ENCODE measurements at places on chromosomes 1 and 21.

DNA sequence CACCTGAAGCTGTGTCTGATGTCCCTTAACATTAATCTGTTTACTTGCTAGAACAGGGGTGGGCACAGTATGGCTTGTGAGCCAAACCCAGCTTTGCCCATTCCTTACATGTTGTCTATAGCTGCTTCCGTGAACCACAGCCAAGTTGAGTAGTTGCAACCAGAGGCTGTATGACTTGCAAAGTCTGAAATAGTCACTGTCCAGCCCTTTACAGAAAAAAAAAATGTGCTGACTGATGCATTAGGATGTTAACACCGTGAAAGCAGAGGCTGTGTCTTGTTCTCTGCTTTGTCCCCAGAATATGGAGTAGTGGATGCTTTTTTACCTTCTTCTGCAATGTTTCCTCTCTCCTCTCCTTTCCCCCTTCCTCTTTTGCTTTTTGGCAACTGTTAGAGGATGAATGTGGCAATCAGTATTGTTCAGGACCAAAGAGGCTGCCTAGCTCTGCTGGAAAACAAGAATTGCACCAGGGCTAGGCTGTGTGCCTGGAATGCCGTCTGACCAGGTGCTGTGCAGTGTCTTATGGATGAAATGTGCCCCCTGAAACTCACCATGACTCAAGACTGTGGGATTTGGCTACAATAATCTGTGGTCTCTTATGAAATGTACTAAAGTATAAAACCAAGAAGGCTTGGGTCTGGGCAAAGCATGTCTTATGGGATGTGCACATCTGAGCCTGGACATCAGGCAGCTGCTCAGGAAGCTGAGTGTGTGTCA is 79.6 kb upstream of the GCLM start:
- no peak for DNase-seq

GRCh38 chr1:3614755-3615742 is 3.7 kb upstream of the MEGF6 start:
- no peak for DNase-seq

- peak; percentile 25 for DNase-seq
These were observed 1256.6 kb upstream of the B3GALT2 start for GRCh38 chr1:194442901-194443575.

- DNase-seq = no peak
These were observed 14.1 kb downstream of the IFFO2 start for GRCh38 chr1:18942340-18942739.

Measured in cerebellar cortex (tissue), 1 donor.